H1 (cell line): ENCODE measurements at places on chromosomes 6 and 20. TPM values are rescaled to one million over a fixed set of nuclear protein-coding genes. Genes with fewer than 3 reads are reported as not detected.

SAPCD1 gene
- 3.1 and 4.4 TPM in 2 replicates for polyA plus RNA-seq

DNA sequence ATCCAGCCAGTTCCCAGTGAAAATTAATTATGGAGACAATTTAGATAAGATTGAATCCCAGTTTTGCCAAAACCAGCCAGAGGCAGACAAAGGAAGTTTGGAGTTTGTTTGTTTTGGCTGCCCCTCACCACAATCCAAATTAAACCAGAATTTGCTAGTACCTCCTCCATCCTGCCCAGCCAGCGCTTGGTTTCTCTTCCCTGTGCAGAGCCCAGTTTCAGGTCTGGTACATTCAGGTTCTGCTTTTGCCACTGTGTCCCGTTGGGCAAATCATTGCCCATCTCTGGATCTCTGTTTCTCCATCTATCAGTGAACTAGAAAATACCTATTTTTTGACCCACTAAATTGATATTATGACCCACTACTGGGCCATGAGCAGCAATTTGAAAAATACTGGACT, 26.4 kb downstream of the FOXP4 start:
- no peak overlapping the region for H3K27ac ChIP-seq
- no peaks in the 10 kb centered on the region for H3K27me3 ChIP-seq
- no peaks in the 10 kb centered on the region for H3K36me3 ChIP-seq
- H3K4me3 ChIP-seq = no peak overlapping the region
- H3K4me1 ChIP-seq = peaks cover 52% of the 10 kb centered on the region

GRCh38 chr6:31877125-31877650, 1.6 kb downstream of the SLC44A4 start:
- H3K4me1 ChIP-seq = no peaks in the 10 kb centered on the region
- H3K36me3 ChIP-seq = peaks cover 24% of the 10 kb centered on the region; the same call in 1 of the 2 replicates
- no peak overlapping the region for H3K27ac ChIP-seq
- no peak overlapping the region for H3K4me3 ChIP-seq

DNA sequence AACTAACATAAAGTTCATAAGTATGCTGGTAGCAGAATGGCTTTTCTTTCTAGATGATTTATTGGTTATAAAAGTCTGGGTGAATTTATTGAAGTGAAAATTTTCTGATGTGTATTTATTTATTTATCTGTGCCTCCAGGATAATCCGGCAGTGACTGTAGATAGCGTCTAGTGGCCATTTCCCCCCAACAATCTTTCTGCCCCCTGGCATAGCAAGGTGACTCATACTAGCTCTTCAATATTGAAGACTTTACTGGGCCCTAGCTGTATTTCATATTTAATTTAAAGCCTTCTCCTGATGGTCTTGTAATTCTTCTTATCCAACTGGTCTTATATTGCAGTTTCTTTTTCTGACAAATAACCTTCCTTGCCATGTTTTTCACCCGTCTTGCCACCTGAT, 154.1 kb upstream of the SGK1 start:
- no peak for DNase-seq
- H3K4me1 ChIP-seq = no peaks in the 10 kb centered on the region
- no peak overlapping the region for H3K4me3 ChIP-seq
- no peaks in the 10 kb centered on the region for H3K27me3 ChIP-seq

DNA sequence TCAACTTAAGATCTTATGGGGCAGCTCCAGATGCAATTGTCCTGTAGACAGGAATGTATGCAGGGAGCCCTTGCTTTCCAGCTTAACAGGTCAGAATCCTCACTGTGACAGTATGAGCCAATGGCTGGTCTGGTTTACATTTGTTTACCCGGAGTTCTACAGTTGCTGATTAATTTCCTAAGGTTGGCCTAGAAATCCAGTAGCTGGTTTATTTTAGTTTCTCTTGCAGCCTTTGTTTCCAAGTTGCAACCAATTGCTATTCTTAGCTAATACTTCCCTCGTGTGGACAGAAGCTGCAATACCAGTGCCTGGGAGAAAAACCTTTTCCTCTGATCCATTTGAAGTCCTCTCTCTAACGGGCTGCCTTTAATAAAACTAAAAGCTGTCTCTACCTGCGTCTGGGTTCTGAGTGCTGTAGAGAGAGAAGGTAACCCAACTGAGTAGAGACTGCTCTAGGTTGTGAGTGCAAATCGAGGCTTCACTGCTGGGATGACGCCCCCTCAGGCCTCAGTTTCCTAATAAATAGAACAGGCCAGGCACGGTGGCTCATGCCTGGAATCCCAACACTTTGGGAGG, 45.9 kb downstream of the ZNF217 start:
- no peak overlapping the region for H3K4me3 ChIP-seq
- H3K27ac ChIP-seq = no peak overlapping the region
- peak; percentile 56 for DNase-seq
- H3K27me3 ChIP-seq = no peaks in the 10 kb centered on the region

C20orf141 gene
- polyA plus RNA-seq = not detected in 2 replicates

DNA sequence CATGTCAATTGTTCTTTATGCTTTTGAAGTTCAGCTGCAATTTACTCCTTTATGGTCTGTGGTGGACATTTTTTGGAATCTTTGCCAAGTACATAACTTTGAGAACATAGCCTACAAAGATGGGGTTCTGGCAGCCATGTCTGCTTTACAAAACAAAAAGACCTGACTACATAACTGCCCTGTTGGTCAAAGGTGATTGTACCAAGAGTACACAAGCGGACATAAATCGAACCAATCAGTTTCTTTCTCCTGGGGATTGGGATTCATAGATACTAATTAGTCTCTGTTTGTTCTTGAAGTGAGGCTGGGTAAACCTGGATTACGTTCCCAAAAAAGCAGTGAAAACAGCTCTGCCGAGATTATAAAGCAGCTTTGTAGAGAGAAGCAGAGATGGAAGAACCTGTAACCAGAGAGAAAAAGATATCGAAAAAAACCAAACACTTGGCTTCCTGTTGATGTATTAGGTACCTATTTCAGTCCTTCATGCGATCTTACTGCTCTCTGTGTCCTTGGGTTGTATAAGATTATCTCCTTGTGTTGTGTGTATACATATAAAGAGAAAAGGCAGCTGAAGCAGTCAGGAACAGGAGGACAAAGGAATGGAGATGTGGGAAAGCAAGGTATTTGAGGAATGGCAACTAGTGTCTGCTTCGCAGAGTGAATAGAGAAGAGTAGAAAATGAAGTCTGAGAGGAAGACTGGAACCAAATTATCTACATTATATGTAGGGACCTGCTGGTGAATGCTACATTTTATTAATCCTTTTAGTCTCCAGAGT, 2.7 kb upstream of the ZFAND3 start:
- no peak for DNase-seq
- no peaks in the 10 kb centered on the region for H3K36me3 ChIP-seq
- H3K4me1 ChIP-seq = no peaks in the 10 kb centered on the region; the same call in 1 of the 2 replicates
- no peak overlapping the region for H3K27ac ChIP-seq
- H3K27me3 ChIP-seq = no peaks in the 10 kb centered on the region; the same call in 1 of the 2 replicates
- no peak overlapping the region for H3K4me3 ChIP-seq

DNA sequence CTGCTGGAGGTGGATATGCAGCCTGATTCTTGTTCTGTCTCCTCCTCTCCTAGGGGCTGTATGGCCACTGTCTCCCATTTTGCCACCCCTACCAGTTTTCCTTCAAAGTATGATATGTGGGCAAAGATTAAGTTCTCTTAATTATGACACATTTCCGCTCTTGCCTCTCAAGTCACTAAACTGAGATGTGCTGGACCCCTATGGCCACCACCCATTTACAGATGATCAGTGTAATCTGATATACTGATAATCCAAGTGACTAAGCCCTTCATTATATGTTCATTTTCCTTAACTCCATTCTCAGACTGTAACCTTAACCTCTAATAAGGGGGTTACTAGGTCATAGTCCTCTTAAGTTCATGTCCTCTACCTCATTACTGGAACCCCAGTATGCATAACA, 711 bp upstream of the C20orf141 start:
- peaks cover 6% of the 10 kb centered on the region; the same call in 1 of the 2 replicates for H3K27me3 ChIP-seq
- no peak overlapping the region for H3K27ac ChIP-seq
- DNase-seq = no peak
- H3K36me3 ChIP-seq = no peaks in the 10 kb centered on the region
- H3K4me3 ChIP-seq = no peak overlapping the region

- H3K4me3 ChIP-seq = no peak overlapping the region
- no peaks in the 10 kb centered on the region for H3K27me3 ChIP-seq
- no peak overlapping the region for H3K27ac ChIP-seq
Observed at GRCh38 chr20:21358737-21359136, 38.6 kb downstream of the NKX2-4 start.

- no peak overlapping the region for H3K4me3 ChIP-seq
- H3K27me3 ChIP-seq = no peaks in the 10 kb centered on the region
- no peak for DNase-seq
- no peaks in the 10 kb centered on the region for H3K36me3 ChIP-seq
- no peak overlapping the region for H3K27ac ChIP-seq
- H3K4me1 ChIP-seq = no peaks in the 10 kb centered on the region
Observed at GRCh38 chr6:131073577-131073976, 10.5 kb upstream of the EPB41L2 start.

GRCh38 chr20:33664762-33665144, 2.0 kb upstream of the ACTL10 start:
- H3K27me3 ChIP-seq = no peaks in the 10 kb centered on the region
- H3K4me3 ChIP-seq = no peak overlapping the region
- DNase-seq = no peak
- H3K36me3 ChIP-seq = peaks cover 6% of the 10 kb centered on the region; the same call in 1 of the 2 replicates

DNA sequence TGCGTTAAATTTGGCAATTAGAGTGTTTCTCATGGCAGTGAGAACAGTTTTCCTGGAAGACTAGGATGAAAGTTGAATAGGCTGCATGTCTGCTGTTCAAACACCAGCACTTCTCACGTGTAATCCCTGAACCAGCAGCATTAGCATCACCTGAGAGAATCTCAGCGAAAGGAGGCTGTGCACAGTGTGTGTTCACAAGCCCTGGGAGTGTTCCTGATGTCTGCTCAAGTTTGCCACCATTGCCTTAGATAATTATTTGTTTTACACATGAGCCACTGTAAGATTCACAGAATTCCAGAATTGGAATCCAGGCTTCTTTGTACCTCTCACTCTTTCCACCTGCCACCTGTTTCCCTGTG, 117.3 kb downstream of the JARID2 start:
- no peak for DNase-seq
- no peaks in the 10 kb centered on the region for H3K27me3 ChIP-seq
- H3K4me3 ChIP-seq = no peak overlapping the region
- H3K27ac ChIP-seq = no peak overlapping the region
- peaks cover 23% of the 10 kb centered on the region for H3K4me1 ChIP-seq

GRCh38 chr20:19958928-19959327, 58.2 kb upstream of the NAA20 start:
- no peak for DNase-seq
- H3K27me3 ChIP-seq = no peaks in the 10 kb centered on the region
- no peak overlapping the region for H3K27ac ChIP-seq
- no peak overlapping the region for H3K4me3 ChIP-seq
- H3K36me3 ChIP-seq = no peaks in the 10 kb centered on the region
- H3K4me1 ChIP-seq = peaks cover 8% of the 10 kb centered on the region
